T-helper 2 cell (primary cell): ENCODE measurements at places on chromosomes 4 and X.

- no peak for DNase-seq
Observed at GRCh38 chrX:135890087-135890585, 3.1 kb downstream of the CT45A10 start.

- no peak for DNase-seq
Observed at GRCh38 chr4:175758050-175759024, 53.7 kb downstream of the GPM6A start.

GRCh38 chrX:72143609-72143907, 11.8 kb upstream of the RTL5 start:
- no peak for DNase-seq

GRCh38 chr4:1576304-1576960, 107.7 kb downstream of the FAM53A start:
- no peak for DNase-seq

DNA sequence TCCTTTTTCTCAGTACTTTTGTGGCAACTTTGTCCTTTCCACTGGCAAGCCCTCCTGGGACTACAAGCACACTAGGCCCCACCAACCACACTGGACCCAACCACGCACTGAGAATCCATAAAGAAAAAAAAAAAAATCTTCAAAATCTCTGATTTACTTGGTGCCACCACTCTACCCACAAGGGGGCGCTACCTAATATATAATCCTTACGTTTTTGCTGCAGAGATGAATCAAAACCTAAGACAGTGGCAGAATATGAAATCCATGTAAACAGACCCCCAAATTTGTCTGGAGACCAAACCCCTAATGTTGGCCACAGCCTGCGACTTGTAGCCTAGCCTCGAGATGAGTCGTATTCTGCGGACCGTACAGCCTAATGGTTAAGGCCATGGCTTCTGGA, 63.5 kb upstream of the ARHGAP36 start:
- peak; percentile 11 for DNase-seq

- DNase-seq, result no peak
Observed at GRCh38 chr4:120718979-120719566, 203.5 kb downstream of the PRDM5 start.

DNA sequence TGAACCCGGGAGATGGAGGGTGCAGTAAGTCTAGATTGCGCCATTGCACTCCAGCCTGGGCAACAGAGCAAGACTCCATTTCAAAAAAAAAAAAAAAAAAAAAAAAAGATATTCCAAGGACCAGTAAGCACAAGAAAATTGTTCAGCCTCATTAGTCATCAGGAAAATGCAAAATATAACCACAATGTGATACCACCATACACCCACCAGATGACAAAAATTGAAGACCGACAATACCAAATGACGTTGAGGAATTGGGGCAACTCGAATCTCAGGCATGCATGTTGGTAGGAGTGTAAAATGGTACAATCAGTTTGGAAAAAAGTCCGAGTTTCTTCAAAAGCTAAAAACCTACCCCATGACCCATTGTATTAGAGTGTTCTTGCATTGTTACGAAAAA, 130.2 kb upstream of the FAM9B start:
- no peak for DNase-seq

GRCh38 chr4:148438047-148438446, 4.2 kb downstream of the NR3C2 start:
- no peak for DNase-seq

DNA sequence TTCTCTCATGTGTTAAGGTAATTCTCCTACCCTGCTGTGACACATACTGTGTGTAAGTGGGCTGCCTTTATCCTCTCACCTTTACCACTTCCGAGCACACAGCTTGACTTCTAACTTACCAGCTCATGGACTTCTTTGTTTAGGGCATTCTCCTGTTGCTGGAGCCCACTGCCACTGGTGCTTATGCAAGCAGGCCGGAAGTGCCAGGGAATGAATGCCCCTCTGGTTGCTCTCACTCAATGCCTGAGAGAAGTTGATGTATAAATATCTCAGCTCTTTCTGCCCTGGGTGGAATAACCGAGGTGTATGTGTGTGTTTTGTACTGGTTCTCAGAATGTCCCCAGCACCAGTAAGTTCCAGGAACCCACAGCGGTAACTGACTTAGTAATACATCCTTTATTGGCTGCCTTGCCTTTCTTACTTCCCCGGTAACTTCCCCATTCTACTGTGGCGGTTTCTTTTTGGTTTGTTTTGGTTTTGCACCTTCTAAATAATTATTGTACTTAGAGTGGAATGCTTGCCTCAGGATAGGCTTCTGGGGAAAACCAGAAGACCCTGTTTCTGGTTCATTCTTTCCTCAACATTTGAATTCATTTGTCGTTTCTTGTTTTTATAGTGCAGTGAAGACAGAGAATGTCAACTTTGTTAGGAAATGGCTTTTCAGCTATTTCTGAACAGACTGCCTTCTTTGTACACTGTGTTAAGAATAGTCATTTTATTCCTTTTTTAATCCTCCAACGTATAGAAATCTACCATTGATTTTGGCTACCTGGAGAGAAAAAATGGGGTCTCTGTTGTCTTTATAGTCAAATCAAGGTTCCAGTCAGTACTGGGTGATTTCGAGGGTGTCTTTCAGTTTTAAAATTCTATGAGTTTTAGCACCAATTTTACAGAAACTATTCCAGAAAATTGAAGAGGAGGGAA, 45.4 kb downstream of the CXorf58 start:
- DNase-seq, result no peak

DNA sequence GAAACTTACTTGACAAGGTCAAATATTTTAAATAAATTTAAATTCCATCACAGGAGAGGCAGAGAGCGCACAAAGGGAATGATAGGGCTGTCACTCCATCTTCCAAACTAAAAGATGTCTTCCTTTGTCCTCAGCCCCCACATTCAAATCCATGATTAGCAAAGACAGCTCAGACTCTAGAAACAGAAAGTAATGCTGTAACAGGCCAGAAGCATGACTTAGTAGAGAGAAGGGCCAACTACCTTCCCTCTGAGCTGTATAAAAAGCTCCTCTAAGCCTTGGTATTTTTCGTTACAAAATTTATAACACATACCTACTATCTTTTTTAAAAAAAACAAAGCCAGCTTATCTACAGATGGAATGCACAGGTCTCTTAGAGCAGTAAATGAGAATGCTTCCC, 207.4 kb downstream of the MAPK10 start:
- DNase-seq, result no peak
